ENCODE measurements at places on chromosomes 1 and 21.
A peak's percentile ranks its signal among the peaks of the same experiment; 100 is the strongest.

DNA sequence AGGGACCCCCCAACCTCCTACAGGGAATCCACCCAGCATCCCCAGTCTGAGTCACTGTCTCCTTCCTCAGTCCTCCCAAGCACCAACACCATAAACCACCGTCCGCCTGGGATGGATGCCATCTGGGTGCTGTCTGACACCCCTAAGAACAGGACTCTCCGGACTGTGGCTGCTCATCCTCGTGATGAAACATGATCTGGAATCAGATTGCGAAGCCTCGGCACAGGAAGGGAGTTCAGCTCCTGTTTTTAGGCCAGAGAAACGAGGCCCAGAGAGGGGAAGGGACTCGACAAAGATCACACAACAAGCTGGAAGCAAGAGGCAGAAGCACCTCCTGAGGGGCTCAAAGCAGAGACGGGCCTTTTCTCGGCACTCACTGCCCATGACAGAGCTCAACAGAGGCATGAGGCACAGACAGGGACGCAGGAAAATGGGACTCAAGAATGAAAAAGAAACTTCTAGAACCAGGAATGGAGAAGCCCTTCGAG lies 8.4 kb downstream of the KCNN3 start:
- DNase-seq, result no peak

- DNase-seq, result no peak
Observed at GRCh38 chr1:153371231-153371630, 4.2 kb downstream of the S100A12 start.

DNA sequence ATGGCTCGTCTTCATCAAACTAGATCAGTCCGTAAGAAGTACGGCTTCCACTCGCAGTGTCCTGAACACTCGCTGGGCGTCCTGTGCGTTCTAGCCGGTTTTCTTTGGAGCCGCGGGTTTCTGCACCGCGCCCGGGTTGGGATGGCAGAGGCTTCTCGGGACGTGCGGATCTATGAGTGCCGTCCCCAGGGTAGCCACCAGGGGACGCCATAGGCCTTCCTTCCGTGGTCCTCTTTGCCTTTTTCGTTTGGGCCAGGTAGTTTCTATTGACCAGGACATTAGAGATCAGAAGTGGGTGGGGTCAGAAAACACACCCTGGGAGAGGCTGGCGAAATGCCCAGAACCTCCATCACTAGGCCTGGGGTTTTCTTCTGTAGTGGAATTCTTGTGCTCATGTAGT lies 273.8 kb downstream of the FAM72C start:
- DNase-seq, result no peak

DNA sequence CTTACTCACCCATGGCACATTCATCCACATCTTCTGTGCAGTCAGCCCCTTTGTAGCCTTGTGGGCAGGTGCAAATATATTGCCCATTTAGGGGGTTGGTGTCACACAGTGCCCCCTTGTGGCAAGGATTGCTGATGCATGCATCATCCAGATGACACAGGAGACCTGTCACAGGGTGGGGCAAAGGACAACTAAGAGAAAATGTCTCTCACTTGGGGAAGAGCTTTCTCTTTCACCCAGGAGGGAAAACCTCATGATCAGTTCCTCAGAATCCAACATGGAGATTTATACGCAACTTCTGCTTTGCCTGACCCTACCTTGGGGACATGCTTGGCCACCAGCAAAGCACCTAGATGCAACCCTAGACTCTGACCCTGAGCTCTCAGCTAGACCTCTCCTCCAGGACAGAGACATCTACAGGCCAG lies 71.8 kb upstream of the ADAM30 start:
- peak; percentile 78 for DNase-seq

DNA sequence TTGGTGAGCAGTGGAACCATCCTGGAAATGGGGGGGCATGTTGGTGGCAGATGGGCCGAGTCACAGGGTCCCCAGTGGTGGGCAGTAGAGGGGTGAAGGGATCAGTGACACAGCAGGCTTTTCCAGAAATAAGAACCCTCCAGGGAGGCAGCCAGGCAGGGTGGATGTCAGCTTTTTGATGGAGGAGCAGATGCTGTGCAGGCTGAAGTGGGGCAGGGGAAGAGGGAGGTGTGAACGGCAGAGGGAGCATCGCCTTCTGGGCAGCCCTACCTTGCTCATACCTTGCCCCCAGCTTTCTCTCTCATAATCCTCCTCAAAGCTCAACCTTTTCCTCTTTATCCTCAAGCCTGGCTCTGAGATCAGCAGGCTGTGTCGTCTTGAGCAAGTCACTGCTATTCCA lies 131.8 kb upstream of the IPO9 start:
- DNase-seq, result no peak

DNA sequence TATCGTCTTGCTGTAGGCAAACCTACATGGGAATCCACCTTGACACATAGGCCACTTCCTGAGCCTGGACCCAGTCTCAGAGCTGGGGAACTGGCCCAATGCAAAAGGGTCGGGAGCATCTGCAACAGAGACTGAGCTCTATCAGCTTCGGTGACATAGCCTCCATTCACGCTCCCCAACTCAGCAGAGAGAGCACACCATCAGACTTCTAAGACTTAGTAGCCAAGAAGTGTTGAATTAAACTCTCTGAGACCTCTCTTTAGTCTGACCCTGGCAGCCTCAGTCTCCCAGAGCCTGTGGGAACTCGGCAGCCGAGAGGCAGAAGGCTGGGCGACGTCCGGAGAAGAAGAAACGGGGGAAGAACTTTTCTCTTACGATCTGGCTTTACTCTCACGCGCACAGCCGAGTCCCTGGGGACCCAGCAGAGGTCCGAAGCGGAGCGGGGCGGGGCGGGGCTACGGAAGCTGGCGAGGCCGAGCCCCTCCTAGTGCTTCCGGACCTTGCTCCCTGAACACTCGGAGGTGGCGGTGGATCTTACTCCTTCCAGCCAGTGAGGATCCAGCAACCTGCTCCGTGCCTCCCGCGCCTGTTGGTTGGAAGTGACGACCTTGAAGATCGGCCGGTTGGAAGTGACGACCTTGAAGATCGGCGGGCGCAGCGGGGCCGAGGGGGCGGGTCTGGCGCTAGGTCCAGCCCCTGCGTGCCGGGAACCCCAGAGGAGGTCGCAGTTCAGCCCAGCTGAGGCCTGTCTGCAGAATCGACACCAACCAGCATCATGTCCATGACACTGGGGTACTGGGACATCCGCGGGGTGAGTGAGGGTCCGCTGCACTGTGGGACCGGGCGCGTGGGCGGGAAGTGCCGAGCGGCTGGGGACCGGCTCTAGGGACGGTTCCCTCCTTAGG lies at the start of gene GSTM4:
Gene GSTM4 (plus strand): TSS at position 485 of the 905 bp plus-strand sequence. CDS start 291 bp downstream, at position 776.
- DNase-seq, result peak; percentile 53

Measured in common myeloid progenitor, CD34-positive (primary cell).